ENCODE measurements at places on chromosomes 1 and 21.

DNA sequence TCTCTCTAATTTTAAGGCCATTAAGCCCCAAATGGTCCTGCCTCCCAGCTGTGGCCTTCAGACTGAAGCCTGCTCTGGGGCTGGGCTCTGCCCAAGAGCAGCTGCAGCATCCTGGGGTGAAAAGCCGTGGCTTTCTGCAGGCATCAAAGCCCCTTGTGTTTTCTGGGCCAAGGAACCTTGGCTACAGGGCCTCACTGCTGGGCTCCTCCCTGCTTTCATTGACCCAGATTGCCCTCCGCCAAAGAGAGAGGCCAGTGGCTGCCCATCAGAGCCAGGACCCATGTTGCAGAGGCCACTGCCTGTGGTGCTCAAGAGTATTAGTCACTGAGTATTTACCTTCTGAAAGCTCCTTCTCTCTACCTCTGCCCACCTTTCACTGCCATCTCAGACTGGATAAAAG, 1.6 kb downstream of the ZNF648 start:
- no peak for DNase-seq

DNA sequence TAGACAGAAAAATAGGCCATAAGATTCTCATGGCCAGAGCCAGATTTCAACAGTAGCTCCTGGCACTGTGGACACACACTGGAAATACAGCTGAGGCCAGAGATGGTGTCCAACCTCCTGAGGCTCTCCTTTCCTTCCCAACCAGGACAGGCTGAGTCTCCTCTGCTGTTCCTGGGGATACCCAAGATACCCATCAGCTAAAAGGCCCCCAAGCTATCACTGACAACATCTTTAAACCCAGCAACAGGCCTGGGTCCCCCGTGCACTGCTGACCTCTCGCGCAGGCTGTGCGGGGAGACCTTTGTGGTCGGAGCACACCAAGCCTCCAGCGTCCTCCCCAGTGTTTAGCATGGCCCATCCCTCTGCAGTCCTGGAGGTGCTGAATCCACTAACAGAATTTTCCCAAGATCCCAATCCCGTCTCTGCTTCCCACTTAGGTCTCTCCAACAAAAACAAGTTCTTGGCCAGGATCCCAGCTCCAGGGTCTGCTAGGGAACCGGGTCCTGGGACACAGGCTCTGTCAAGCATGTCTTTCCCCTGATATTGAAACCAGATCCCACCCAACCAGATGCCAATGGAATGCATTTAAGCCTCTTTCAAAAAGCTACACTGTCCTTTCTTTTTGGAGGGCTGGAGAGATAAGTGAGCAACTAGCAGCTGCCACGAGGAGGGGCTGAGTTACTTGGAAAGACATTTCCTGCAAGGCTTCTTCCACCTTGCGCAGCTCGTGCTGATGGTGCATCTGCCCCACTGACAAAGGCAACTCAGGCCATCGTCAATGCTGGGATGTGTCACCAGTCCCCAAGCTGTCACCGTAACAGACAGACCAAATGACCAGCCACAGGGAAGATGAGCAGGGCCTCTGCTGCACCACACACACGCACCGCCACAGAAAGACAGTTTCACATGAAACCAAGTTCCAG, 73.2 kb downstream of the BCAR3 start:
- DNase-seq = peak; percentile 51

DNA sequence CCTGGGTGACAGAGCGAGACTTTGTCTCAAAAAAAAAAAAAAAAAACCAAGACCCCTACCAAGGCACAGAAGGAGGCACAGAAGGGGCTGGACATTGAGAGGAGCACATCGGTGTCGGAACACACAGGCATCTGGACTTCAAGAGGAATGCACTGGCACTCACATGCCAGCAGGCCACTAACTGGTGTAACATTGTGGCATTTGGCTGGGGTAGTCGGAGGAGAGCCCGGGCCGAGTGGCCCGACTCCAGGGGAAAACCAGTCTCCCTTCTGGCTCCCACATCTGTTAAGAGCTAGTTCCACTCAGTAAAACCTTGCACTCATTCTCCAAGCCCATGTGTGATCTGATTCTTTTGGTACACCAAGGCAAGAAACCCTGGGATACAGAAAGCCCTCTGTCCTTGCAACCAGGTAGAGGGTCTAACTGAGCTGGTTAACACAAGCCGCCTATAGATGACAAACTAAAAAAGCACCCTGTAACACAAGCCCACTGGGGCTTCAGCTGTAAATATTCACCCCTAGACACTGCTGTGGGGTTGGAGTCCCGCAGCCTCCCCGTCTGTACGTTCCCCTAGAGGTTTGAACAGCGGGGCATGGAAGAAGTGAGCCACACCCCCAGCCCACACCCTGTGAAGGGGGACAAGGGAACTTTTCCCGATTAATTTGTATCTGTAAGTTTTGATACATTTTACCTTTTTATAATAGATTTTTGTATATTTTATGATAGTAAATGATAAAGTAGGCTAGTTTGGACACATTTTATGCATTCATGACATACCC, 17.2 kb upstream of the AKIRIN1 start:
- DNase-seq = no peak

GRCh38 chr1:1619917-1620361, 4.6 kb downstream of the MIB2 start:
- DNase-seq = no peak

GRCh38 chr1:41813226-41813625, 105.5 kb downstream of the HIVEP3 start:
- DNase-seq = no peak

- no peak for DNase-seq
These were observed 30.8 kb downstream of the PLPP3 start for GRCh38 chr1:56548571-56548970.

- DNase-seq = no peak
These were observed 153.3 kb upstream of the RUNX1 start for GRCh38 chr21:35202431-35202830.

DNA sequence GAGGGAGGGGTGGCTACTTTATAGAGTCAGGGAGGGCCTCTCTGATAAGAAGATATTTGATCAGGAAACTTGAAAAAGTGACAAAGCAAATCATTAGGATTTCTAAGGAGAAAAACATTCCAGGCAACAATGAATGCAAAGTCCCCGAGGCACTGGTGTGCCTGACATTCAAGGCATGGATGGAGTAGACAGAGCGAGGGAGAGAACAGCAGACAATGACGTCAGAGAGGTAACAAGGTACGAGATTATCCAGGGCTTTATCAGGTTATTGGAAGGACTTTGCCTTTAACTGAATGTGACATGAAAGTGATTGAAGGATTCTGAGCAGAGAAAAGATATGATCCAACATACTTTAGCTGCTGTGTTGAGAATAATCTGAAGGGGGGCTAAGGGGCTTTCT, 72.4 kb upstream of the GNG4 start:
- no peak for DNase-seq

DNA sequence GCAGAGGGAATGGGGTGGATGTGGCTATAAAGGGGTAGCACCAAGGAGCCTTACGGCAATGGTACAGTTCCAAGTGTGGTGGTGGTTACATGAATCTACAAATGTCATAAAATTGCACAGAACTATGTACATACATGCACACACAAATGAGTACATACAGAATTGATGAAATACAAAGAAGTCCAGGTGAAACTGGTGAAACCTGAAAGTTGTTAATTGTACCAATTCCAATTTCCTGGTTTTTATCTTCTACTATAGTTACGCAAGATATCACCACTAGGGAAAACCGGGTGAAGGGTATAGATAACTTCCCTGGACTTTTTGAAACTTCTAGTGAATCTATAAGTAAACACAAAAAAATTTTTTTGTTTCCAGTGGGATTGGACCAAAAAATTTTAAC, 18.9 kb downstream of the HSF2BP start:
- no peak for DNase-seq

All from GM06990 (cell line).